ENCODE measurements at places on chromosomes 7 and 10.
A peak's percentile ranks its signal among the peaks of the same experiment; 100 is the strongest.

GRCh38 chr7:112789453-112789816, 758 bp downstream of the TMEM168 start:
- DNase-seq: no peak

- peak; percentile 32 for DNase-seq
Observed at GRCh38 chr7:142412551-142413193, 154.8 kb upstream of the PRSS58 start.

DNA sequence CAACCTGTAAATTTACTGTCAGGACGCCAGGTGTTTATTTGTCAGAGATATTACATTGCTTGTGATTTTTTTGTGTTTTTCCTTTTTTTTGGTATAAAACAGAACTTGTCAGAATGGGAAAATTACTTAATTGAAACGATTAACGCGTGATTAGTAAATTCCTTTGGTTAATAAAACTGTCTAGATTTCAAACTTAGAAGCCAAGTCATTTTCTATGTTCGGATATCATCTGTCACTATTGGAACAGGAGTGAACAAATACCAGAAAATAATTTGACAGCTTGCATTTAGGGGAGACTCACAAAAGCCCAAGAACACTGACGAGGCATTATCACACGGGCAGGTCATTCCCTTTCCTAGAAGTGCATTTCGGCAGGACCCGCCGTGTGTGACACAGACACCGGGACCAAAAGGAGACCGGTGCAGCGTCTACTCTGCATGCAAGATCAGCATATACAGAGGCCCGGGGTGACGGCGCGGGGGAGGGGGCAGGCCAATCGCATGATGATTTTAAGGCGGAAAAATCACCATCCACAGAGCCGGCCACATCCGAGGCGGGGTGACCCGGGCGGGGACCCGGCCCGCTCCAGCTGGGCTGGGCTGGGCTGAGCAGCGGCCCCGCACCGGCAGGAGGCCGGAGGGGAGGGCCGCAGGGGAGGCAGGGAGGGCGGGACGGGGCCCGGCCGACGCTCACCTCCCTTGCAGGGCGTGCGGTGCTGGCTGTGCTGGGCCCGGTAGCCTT, 841 bp downstream of the GLUD1 start:
- no peak for DNase-seq

GRCh38 chr10:116665541-116666125, 44.9 kb downstream of the PNLIPRP2 start:
- DNase-seq: no peak

DNA sequence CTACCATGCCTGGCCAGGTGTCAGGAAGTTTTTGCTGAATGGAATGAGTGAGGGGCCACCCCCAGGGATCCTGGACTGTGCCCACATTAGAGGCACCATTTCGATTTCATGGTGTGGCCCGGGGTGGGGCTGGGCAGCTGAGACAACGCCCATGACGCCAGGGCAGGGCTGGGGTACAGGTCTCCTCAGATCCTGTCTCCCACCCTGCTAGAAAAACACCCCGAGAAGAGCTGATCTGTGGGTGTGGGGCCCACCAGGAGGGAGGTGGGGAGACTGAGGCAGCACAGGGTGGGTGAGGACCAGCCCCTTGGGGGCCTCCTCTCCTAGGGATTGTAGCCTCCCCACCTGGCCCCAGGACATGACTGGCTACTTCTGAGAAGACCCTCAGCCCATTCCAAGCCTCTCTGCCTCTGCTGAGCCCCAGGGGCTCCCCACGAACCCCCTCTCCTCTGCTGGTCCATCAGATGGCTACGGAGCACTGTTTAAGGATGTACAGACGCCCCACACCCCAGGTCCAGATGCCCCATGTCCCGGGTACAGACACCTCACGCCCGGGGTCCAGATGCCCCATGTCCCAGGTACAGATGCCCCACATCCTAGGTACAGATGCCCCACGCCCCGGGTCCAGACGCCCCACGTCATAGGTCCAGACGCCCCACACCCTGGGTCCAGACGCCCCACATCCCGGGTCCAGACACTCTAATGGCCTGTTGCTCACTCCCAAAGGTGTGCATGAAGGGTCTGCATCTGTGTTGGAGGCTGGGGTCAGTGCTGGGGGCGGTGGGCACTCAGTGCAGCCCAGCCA, 99.4 kb downstream of the MICALL2 start:
- no peak for DNase-seq

- no peak for DNase-seq
Observed at GRCh38 chr7:121796936-121797656, 75.9 kb upstream of the PTPRZ1 start.

GRCh38 chr10:74677951-74678350, 148.4 kb upstream of the KAT6B start:
- no peak for DNase-seq

DNA sequence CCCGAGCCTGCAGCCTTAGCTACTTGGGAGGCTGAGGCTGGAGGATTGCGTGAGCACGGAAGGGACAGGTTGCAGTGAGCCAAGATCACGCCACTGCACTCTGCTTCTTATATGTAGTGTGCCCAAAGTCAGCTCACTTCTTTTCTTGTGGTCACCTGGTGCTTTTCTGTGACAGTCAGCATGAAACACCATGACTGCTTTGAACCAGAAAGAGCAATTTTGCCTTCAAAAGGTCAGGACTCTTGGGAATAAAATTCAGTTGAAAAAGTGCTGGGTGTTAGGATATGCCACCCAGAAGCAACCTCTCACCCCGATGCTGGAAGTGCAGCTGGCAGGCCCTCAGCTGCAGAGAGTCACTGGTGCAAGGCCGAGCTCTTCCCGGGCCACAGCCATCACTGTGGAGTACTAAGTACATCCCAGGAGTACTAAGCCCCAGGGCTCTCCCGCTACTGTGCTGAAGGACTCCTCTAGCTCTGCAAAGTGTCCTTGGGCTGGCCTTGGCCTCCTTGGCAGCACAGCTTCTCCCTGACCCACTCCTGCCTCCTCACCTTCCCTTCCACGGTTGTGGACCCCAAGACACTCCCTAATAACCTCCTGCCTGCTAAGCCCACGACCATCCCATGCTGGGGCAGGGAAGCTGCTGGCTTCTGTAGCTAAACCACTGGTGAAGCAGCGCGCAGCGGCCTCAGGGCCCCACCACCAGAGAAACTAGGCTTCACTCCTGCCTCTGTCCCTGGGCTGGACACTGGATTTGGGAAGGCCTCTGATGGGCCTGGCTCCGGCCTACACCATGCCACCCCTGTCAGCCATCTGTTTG, 17.6 kb upstream of the GDI2 start:
- DNase-seq: no peak

- DNase-seq: no peak
Observed at GRCh38 chr7:144738708-144739314, 97.0 kb downstream of the TPK1 start.

All from HFF-Myc (cell line).